Activated CD8-positive, alpha-beta T cell treated with anti-CD3 and anti-CD28 coated beads for 36 hours (primary cell): ENCODE measurements at places on chromosomes 2 and 18. TPM values are rescaled to one million over a fixed set of nuclear protein-coding genes. Genes with fewer than 3 reads are reported as not detected.

- H3K4me1 ChIP-seq, result peaks cover 13% of the 10 kb centered on the region
- peaks cover 2% of the 10 kb centered on the region for H3K36me3 ChIP-seq
- DNase-seq, result peak; percentile 77
Observed at GRCh38 chr2:134623796-134624195, 95.0 kb downstream of the TMEM163 start.

DNA sequence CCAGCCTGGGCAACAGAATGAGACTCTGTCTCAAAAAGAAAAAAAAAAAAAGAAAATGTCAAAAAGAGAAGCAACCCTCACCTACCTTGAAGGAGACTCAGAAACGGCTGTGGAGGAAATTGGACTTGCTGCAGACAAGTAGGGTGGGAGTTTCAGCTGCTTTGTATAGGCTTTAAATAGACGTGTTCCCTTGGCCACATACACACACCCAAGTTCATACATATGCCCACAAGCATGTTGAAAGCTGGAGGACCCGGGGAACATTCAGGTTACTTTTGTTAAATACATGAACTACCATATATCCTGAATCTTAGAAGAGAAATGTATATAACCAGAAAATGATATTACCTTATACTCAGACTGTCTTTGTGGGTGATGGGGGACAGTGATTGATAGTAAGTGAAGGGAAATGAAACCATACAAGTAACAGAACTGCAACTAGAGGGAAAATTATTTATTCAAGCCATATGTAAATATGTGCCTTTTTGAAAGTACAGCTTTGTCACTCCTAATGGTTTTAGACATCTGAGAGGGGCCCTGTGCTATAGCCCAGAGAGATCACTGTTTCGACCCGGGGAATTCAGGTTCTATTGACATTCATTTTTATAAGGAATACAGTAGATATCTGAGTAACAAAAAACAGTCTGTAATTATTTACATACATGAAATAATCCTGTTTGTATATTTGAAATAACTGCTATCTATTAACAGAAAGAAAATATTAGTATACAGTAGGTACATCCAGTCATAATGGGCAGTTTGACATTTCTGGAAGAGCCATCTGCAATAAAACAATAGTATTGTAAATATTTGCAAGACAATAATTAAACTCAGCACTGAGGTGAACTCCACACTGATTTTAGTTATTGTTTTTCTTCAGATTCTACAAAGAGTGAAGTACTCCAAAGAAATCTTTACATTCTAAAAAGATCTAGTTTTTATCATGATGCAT, 48.0 kb upstream of the TGIF1 start:
- H3K4me3 ChIP-seq, result no peak overlapping the region
- H3K36me3 ChIP-seq, result no peaks in the 10 kb centered on the region
- no peak for DNase-seq
- peaks cover 17% of the 10 kb centered on the region for H3K4me1 ChIP-seq

GRCh38 chr2:224208007-224208406, 168.9 kb upstream of the SERPINE2 start:
- no peak overlapping the region for H3K4me3 ChIP-seq
- H3K4me1 ChIP-seq, result no peaks in the 10 kb centered on the region
- no peak overlapping the region for H3K27ac ChIP-seq
- no peaks in the 10 kb centered on the region for H3K36me3 ChIP-seq
- DNase-seq, result no peak

GRCh38 chr2:85063981-85064599, 69.1 kb upstream of the TCF7L1 start:
- H3K4me1 ChIP-seq, result peaks cover 4% of the 10 kb centered on the region
- DNase-seq, result no peak
- no peaks in the 10 kb centered on the region for H3K36me3 ChIP-seq
- peaks cover 15% of the 10 kb centered on the region for H3K27me3 ChIP-seq
- H3K4me3 ChIP-seq, result no peak overlapping the region

- H3K4me3 ChIP-seq, result no peak overlapping the region
- H3K4me1 ChIP-seq, result no peaks in the 10 kb centered on the region
- no peaks in the 10 kb centered on the region for H3K27me3 ChIP-seq
- no peak for DNase-seq
- H3K27ac ChIP-seq, result no peak overlapping the region
- no peaks in the 10 kb centered on the region for H3K36me3 ChIP-seq
Observed at GRCh38 chr2:17101596-17101995, 416.6 kb downstream of the RAD51AP2 start.

GRCh38 chr18:55372209-55372608, 215.8 kb downstream of the TCF4 start:
- H3K27me3 ChIP-seq, result no peaks in the 10 kb centered on the region
- no peak overlapping the region for H3K4me3 ChIP-seq
- DNase-seq, result no peak
- H3K4me1 ChIP-seq, result no peaks in the 10 kb centered on the region
- H3K36me3 ChIP-seq, result no peaks in the 10 kb centered on the region

DNA sequence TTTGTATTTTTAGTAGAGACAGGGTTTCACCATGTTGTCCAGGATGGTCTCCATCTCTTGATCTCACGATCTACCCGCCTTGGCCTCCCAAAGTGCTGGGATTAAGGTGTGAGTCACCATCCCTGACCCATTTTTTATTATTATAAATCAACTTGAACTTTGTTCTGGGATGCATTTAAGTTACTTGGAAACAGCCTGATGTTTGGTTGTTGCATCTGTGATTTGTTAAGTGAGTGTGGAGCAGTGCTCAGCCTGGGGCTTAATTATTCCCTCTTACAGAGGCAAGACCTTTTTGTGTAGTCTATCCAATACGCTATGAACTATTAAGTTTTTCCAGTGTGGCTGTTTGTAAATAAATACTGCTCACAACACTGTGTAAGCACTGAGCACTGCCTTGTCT, 32.6 kb downstream of the MTA3 start:
- H3K36me3 ChIP-seq, result peaks cover 4% of the 10 kb centered on the region
- no peak for DNase-seq
- no peak overlapping the region for H3K4me3 ChIP-seq

GRCh38 chr2:237967463-237967951, 693 bp downstream of the UBE2F start:
- peak overlapping the region; percentile 73 for H3K27ac ChIP-seq
- H3K27me3 ChIP-seq, result no peaks in the 10 kb centered on the region
- peaks cover 40% of the 10 kb centered on the region for H3K4me1 ChIP-seq
- H3K36me3 ChIP-seq, result peaks cover 28% of the 10 kb centered on the region
- H3K4me3 ChIP-seq, result peak overlapping the region; percentile 80

DNA sequence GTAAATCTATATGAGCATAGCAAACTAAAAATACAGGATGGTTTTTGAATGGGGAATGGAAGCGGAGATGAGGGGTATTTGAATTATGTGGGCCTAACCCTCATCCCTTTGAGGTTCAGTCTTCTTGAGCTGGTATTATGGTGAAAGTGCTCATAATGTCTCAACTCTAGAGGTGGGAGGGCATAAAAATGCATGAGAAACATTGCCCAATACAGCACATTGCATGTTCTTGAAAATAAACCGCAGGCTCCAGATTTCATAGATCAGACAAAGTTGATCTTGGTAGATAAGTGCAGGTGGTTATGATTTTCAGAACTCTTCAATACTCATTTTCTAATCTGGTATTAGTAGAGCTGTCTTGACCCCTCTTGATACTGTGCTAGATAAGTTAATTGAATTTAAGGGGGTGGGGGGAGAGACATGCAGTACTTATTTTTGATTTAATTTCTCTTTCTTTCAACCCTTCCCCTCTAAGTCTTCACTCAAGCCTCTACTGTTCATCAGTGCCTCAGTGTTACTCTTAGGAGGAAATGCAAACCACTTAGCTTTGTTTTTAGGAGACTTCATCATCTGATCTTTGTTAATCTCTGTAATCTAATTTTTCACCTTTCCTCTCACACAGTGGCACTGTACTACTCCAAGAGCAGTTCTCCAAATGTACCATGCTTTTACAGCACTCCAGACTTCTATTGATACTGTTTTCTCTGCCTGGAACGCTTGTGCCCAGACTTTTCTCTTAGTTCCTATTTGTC, 22.2 kb downstream of the XRCC5 start:
- H3K4me3 ChIP-seq, result no peak overlapping the region
- no peak for DNase-seq
- H3K4me1 ChIP-seq, result peaks cover 68% of the 10 kb centered on the region
- peaks cover 73% of the 10 kb centered on the region for H3K36me3 ChIP-seq
- no peaks in the 10 kb centered on the region for H3K27me3 ChIP-seq

- H3K36me3 ChIP-seq, result no peaks in the 10 kb centered on the region
- no peak overlapping the region for H3K27ac ChIP-seq
- no peak overlapping the region for H3K4me3 ChIP-seq
- H3K4me1 ChIP-seq, result no peaks in the 10 kb centered on the region
- no peak for DNase-seq
Observed at GRCh38 chr2:65532937-65533336, 100.5 kb upstream of the SPRED2 start.

- DNase-seq, result no peak
- no peaks in the 10 kb centered on the region for H3K4me1 ChIP-seq
- no peak overlapping the region for H3K4me3 ChIP-seq
- H3K36me3 ChIP-seq, result no peaks in the 10 kb centered on the region
- H3K27me3 ChIP-seq, result peaks cover 2% of the 10 kb centered on the region
Observed at GRCh38 chr2:106956416-106956815, 70.4 kb upstream of the ST6GAL2 start.

Gene EFHD1
- 1.2 TPM for total RNA-seq

Gene TFCP2L1
- total RNA-seq, result not detected
